Esophagus squamous epithelium (tissue), 5 donors: ENCODE measurements at places on chromosomes 2 and 18. TPM values are rescaled to one million over a fixed set of nuclear protein-coding genes. Genes with fewer than 3 reads are reported as not detected.

Gene BMP10
- not detected for total RNA-seq

Gene ASAP2
- total RNA-seq, result 7.4 TPM

Gene TFPI
- 3.5 TPM for total RNA-seq

Gene HOXD13
- not detected for total RNA-seq

Gene ANKRD29
- 8.3 TPM for total RNA-seq

Gene EPHA4
- total RNA-seq, result 5.9 TPM

Gene CNRIP1
- 0.61 TPM for total RNA-seq

Gene TMEM178A
- total RNA-seq, result 0.29 TPM

Gene CNTNAP5
- total RNA-seq, result not detected
